ENCODE measurements at places on chromosomes 7 and 10.

- no peak for DNase-seq
Observed at GRCh38 chr10:12500381-12501303, 151.3 kb downstream of the CAMK1D start.

- no peak for DNase-seq
Observed at GRCh38 chr10:71893920-71894319, 42.9 kb upstream of the PSAP start.

DNA sequence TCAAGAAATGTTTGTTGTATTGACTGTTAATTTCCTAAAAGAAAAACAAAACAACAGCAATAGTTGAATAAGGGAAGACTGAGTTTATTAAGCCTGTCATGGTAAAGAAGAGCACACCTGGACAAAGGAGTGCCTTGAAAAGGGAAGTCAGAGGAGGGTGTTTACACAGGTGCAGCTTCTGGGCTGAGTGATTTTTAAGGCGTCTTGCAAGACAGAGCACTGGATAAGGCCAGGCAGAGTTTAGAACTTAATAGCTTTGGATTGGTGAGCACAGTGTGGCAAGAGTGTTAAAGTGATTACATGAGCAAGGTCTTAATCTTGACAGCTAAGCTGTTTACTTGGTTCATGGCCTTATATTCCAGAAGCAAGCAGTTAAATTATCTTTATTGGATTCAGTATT is 423.2 kb downstream of the CNTNAP2 start:
- DNase-seq = no peak

DNA sequence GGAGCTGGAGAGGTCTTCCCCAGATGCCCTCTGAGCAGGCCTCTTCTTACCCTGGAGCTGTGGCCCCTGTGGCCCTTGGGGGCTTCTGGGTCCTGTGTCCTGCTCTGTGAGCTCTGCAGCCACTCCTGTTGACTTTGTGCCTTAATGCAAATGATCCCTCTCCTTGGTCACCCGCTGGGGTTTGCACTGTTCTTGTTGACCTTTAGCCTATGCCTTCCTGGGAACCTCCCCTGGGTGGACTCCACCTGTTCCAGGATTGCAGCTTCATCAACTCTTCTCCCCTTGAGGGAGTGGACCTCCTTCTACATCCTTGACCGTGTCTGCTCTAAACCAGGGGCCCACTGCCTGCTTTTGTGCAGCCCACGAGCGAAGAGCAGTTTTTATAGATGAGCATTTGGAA is 58.6 kb upstream of the CTBP2 start:
- no peak for DNase-seq

DNA sequence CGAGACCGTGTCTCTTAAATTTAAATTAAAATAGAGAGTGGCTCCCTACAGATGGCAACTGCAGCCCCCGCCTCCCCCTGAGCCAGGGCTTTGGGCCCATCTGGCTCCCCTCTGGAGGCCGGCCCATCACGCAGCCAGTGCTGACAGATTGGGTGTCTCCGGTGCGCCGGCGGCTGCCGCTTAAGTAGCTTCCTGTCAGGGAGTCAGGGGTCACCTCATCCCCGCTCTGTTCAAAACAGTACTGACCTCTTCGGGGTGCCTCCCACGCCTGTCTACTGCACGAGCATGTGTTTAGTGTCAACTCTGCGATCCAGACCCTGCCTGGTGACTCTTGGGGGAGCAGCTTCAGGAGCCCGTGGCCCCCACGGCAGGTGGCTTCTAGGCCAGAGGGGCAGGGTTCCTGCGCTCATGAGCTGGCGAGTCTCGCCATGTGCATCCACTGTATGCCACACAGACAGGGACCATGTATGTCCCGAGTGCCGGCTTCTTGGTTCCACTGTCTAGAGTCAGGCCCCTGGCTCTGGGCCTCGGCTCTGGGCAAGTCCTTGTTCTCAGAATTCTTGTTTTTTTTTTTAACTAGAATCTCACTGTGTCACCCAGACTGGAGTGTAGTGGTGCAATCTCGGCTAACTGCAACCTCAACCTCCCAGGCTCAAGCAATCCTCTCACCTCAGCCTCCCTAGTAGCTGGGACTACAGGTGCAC is 36.1 kb downstream of the KCTD7 start:
- no peak for DNase-seq

- no peak for DNase-seq
Observed at GRCh38 chr7:4386190-4386589, 295.9 kb upstream of the FOXK1 start.
